ENCODE measurements at places on chromosomes 1 and 21.

DNA sequence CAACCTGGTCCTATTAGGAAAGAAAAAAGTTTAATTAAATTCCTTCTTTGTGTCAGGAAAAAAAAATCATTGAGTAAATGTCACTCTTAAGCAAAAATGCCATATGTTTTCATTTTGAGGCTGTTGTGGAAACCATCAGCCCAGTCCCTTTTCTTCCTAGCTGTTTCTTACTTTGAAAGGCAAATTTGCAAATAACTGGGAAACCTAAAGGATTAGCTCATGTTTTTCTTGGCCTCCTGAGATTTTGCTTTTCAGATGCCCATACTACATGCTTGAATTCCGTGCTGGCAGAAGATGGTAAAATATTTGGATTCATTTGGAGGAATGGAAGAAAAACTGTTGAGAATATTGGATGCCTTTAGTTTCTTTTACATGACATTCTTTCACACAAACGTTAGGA is 182.1 kb upstream of the ADAMTS5 start:
- no peak for DNase-seq

DNA sequence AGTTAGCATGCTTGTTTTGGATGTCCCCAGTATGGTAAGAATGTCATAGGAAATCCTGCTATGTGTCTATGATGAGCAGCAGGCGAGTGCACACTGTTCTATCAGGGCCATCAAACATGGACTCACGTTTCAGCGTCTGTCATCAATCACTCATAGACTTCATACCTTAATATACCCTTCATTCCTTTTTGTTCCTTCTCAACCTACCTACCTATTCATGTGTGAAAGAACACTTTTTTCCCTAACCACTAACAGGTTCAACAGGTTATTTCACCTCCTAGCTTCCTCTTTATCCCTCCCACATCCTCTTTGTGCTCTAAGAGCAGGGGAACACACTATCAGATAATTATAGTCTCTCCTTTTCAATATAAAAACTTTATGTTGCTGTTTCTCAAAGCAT is 300.6 kb downstream of the TM2D1 start:
- DNase-seq, result no peak

DNA sequence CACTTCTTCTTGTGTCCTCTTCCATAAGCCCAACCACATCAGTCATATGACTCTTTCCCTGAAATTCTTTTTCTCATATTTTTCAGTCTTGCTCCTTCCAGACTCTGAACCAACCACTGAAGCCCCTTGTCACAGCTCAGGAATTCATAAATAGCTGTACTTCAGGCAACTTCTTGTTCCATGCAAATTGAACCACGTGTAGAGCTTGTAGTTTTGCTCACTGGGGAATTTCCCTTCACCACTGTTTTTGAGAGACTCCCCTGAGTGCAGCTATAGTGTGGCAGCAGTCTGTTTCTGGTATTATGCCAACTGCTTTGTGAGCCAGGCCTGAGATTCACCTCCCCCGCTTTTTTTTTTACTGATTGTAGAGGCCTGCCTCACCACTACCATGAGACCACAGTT is 150.3 kb upstream of the SPAG17 start:
- DNase-seq, result peak; percentile 0

DNA sequence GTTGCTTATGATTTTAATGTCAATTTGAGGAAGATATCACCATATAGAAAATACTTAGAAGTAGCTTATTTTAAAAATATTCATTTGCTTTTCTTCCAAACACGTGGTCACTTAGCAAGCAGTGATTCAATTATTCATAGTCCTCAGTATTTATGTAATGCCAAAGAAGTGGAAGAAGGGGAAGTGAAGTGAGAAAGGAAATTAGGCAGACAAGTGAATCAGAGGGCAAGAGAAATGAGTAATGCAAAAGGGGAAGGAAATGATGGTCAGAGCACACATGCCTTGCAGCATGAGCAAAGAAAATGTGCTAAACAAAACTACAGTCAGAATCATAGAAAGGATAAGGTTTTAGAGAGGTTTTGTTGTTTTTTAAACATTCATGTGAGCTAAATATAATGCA is 31.8 kb downstream of the SDCCAG8 start:
- peak; percentile 8 for DNase-seq

DNA sequence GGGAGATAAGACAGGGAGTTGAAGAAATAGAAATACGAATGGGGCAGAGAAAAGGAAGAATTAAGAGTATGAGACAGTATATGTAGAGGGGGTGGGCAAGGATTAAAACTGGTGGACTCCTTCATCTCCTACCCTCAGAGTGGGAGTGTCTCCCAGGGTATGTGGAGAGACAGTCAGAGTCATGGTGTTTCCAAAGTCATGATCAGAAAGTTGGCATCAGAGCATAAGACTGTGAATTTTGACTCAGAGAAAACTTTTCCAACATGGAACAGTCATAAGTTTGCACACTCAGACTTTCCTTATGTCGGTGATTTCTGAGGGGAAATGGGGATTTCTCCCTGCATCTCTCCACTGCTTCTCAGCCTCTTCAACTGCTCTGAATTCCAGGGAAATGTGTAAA is 2.4 kb downstream of the CD84 start:
- no peak for DNase-seq

GRCh38 chr1:2412395-2412772 is at the start of gene PEX10:
Gene PEX10 (minus strand): TSS chr1:2412564. CDS start chr1:2412502, 62 bp downstream.
- DNase-seq, result peak; percentile 97

- DNase-seq, result no peak
Observed at GRCh38 chr1:14320518-14320917, 278.0 kb upstream of the KAZN start.

- no peak for DNase-seq
Observed at GRCh38 chr21:45011911-45012661, 62.3 kb upstream of the ADARB1 start.

- no peak for DNase-seq
Observed at GRCh38 chr1:85368073-85368770, 91.8 kb upstream of the BCL10 start.

DNA sequence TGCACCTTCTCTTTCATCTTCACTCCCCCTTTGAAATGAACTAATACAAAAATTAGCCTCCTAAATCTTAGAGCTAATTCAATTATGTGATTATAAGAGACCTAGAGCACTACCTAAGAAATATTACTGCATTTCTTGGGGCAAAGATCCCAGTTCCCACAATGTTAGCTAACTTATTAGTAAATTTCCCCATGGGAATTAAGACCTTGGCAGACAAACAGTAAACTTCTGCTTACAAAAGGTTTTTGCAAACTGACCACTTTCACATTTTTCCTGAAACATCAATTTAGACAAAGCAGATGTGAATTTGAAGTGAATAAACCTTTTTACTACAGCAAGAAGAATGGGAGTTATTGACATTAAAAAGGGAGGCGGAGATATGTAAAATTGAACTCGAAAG is 34.6 kb upstream of the LHX8 start:
- DNase-seq, result no peak

- DNase-seq, result no peak
Observed at GRCh38 chr1:8120693-8121260, 94.7 kb upstream of the ERRFI1 start.

DNA sequence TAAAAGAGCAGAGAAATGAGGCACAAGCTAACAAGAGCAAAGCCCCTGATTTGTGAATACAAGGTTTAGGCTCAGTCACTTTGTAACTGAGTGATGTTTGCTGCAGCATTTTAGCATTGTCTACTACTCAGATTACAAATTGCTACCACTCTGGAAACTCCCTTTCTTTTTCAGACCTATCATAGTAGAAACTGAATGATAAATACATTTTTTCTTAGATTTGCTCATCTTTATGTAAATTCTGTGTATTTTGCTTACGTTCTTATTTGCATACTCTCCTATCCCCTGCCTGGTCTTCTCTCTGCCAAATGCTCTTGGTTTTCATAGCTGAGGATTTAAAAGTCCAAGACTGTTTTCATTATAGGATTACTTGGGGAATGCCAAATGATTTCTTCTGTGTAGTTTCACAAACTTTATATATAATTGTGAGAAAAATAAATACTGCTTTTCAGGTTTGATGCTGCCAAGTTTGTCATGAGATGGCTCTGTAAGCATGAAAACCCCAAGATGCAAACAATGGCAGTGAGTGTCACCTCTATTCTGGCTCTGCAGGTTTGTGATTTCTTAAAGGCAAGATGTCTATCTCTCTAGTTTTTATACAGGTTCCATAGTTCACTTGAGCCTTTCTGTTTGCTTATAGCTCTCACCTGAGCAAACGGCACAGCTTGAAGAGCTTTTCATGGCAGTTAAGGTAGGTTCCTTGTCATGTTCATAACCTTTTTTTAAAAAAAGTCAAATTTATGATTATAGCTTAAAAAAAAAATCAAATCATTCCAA is 24.7 kb downstream of the ZYG11A start:
- peak; percentile 8 for DNase-seq

- DNase-seq, result no peak
Observed at GRCh38 chr1:211135342-211135950, 1.5 kb upstream of the KCNH1 start.

DNA sequence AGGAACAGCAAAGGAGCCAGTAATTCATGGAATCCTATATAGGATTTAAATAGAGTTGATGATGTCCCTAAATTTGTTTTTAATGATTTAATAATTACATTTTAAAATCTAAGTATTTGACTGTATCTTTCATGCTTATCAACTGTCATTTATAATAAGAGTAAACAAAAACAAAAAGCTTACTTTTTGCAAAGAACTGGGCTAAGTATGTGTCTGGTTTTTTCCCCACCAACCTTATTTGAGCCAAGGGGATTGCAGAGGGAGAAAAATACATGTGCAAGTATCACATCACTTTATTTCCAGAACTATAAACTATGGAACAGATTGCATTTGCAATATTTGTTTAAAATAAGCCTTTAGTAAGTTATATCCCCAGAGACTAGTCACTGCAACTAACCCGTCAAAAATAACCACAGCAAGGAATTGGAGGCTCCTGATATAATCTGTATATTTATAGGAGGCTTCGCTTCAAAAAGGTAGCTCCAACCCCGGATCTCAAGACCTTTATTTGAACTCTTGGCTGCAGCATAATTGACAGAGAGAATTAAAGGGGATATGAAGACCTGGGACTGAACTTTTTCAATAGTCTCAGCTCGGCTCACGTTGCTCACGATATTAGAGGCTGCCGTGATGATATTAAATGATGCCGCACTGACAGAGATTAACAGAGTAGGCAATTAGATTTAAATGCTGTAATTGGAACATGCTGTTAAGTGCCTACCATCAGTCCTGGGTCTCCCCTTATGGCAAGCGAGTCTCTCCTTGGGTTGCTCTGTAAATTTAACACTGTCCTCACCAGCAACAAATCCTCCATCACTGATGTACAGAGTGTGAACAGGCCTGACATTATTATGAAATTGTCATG is 329.1 kb upstream of the NFIA start:
- DNase-seq, result no peak

DNA sequence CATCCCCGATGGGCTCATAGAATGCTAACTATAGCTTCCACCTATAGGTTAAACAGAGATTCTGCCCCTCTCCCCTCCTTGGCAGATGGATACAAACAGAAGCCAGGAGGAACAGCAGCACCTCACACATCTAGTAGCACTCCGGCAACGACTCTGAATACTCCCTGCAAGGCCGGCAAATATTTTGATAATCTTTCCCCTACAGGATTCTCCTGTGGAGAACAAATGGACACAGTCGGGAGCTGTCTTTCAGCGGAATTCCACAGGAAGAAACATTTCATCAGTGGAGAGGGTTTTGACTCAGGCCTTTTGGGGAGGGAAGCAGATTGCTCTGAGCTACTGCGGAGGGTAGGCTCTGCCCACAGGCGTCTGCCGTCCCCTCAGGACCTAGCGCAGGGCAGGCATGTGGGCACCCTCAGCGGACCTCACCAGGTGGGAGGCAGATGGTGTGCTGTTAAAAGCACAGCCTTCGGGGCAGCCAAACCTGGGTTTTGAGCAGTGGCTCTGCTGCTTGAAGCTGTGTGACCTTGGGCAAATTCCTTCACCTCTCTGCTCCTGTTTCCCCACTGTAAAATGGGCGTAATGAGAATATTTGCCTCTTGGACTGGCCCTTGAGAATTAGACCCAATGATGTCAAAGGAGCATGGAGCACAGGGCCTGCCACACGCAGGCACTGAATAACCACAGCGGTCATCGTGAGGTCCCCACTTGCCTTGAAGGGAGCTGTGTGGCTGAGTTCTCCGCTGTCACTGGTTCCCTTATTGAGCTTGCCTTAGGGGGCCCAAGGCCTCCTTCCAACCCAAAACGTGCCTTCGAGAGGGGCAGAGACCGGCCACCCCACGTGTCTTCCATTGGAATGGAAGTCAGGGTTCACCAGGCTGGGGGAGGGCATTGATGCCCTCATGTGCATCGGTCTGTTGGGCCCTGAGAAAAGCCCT is 19.2 kb upstream of the BCAR3 start:
- no peak for DNase-seq

GRCh38 chr21:39079617-39080016 is 103.6 kb downstream of the PSMG1 start:
- DNase-seq, result no peak

DNA sequence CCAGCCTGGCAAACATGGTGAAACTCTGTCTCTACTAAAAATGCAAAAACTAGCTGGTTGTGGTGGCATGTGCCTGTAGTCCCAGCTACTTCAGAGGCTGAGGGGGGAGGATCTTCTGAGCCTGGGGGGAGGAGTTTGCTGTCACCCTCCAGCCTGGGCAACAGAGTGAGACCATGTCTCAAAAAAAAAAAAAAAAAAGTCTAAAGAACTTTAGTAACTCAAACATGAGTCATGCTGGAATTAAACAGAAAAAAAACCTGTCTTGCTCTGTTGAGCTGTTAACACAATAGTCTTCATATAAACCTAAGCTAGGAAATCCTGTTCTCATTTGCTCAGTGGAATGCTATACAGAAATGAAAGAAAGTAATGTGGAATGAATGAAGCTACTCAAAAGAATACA is 16.7 kb upstream of the DISP1 start:
- no peak for DNase-seq

- peak; percentile 95 for DNase-seq
Observed at GRCh38 chr1:160284782-160285344, at the start of gene PEX19. Gene PEX19 (minus strand): TSS chr1:160285133. CDS start chr1:160285124, 9 bp downstream.

- no peak for DNase-seq
Observed at GRCh38 chr1:86498281-86498680, 29.6 kb downstream of the CLCA1 start.

- DNase-seq, result no peak
Observed at GRCh38 chr1:60670302-60670701, 412.1 kb upstream of the NFIA start.

DNA sequence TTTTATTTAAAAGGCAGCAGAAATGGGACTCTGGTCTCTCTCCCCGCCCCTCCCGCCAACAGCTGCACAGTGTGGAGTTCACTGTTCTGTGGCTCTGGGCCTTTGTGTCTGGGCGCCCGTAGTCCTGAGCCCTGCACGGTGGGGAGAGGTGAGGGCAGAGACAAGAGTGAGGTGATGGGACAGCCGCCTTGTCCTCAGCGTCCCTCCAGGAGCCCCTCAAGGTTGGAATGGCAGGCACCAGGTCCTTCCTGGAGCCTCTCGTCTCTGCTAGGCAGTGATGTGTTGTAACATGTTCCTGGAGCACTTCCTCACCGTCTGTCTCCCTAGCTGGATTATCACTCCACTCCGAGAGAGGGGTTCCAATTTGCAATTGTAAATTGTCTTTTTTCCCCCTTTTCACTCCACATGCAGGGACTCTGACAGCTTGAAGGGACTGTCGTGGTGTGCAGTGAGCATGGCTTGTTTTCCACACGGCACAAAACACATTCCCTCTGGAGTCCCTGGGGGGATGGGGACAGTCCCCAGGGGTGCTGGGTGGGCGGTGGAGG is 44.6 kb upstream of the C1orf174 start:
- DNase-seq, result no peak

- DNase-seq, result no peak
Observed at GRCh38 chr1:228527596-228527995, 40.4 kb downstream of the RNF187 start.

GRCh38 chr1:231049121-231049979 is 9.3 kb upstream of the FAM89A start:
- no peak for DNase-seq
